ENCODE measurements at places on chromosomes 1 and 21. TPM values are rescaled to one million over a fixed set of nuclear protein-coding genes. Genes with fewer than 3 reads are reported as not detected.

DNA sequence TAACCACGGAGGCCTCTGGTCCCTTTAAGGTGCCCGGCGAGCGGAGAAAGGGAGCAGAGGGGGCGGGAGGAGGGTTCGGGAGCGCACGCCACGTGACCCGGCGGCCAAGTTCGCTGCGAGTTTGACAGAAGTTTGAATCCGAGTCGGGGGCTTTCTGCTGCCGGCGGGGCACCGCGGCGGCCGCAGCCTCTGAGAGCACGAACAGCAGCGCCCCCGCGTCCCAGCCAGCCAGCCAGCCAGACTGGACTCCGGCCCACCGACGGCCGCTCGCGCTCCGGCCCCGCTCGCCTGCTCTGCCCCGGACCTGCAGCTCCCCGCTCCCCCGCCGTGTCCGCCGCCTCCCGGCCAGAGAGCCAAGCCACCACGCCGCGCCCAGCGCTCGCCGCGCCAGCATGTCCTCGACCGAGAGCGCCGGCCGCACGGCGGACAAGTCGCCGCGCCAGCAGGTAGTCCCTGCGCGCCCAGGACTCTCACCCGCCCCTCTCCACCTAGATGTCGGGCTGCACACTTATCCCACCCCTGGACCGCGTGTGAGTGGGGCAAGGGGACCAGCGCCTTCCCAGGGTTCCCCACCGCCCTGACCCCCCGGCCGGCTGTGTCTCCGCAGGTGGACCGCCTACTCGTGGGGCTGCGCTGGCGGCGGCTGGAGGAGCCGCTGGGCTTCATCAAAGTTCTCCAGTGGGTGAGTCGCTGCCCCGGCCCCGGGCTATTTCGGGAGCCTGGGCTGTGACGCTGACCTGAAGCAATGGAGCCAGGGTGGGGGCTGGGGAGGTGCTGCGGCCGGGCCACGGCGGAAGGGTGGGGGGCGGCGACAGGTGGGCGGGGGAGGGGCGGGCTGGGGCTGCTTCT lies at the start of gene SYPL2:
Gene SYPL2 (plus strand): TSS at position 95 of the 849 bp plus-strand sequence. CDS start 298 bp downstream, at position 393.
- DNase-seq: peak; percentile 36

- DNase-seq: peak; percentile 66
Observed at GRCh38 chr1:112722601-112723510, 7.7 kb upstream of the PPM1J start.

The GBP3 gene
- polyA plus RNA-seq: 18.6 TPM

- no peak for DNase-seq
Observed at GRCh38 chr21:36753556-36753955, 54.6 kb downstream of the SIM2 start.

GRCh38 chr1:162193221-162193620 lies 123.7 kb downstream of the NOS1AP start:
- peak; percentile 31 for DNase-seq

GRCh38 chr1:202580619-202581018 lies 129.6 kb downstream of the SYT2 start:
- DNase-seq: no peak

DNA sequence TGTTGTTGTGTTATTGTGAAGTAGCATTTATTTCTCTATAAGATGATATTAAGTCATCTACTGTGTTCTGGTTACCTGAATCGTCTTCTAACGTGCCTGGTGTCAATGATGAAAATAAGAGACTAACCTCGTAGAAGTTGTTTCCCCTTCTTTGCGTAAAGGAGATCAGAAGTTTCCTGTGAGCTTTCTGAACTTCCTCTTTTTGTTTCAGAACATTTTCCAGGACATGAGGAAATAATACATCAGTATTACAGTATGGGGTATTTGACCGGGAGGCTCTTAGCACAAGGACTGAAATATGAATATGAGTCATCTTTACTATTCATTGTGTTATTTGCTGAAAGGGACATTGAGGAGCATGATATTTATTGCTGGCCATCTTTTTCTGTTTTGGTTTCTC lies 1.3 kb downstream of the ST6GALNAC3 start:
- DNase-seq: peak; percentile 59

DNA sequence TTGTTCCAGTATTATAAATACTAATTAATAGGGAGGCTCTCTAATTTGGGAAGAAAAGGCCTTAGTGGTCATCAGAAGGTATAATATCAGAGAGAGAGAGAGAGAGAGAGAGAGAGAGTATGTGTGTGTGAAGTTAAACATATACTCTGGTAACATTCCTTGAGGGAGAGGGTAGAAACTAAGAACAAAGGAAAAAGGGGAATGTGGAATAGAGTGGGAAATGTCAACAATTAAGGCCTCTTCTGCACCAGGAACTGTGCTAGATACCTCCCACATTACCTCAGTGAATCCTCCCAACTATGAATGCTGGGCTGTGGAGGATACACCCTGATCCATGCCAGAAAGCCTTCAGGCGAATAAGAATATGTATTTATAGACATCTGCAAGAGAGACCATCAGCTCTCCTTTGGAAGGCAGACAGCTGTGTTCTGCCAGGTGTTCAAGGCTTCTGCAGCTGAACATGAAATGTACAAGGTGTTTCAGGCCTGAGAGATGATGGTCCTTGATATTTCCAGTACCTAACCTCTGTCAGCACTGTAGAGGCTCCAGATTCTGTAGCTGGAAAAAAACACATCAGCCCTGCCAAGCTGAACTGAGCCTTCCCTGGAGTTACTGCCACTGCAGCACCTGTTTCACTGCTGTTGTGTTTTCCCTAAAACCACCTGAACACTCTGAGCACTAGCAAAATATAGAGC lies 29.1 kb downstream of the TBX15 start:
- DNase-seq: no peak

DNA sequence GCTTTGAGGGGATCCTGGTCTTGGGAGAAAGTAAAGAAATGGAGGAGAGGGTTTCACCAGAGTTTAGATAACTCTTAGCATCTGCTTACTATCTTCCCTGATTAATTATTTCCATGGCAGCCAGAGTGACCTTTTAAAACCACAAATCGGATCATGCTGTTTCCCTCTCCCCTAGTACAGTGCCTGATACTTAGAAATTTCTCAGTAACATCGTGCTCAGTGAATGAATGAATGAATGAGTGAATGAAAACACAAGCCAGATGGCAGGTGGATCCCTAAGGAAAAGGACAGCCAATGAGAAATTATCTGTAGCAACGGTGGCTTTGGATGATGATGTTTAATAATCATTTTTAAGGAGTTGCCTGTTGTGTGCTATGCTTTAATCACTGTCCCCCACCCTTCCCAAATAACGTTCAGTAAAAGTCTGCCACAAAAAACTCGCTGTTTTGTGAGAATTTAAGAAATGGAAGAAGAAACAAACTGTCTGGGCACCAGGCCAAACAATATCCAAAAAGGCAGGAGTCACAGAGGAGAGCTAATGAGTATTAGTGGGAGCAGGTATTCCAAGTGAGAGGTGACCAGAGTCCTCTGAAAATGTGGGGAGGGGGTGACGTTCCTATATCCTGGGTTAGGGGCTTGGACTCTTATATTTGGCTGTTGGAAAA lies 737 bp upstream of the SMAP2 start:
- DNase-seq: no peak

The SPATA1 gene
- polyA plus RNA-seq: 0.71 TPM

GRCh38 chr1:203480525-203481084 lies 5.0 kb downstream of the PRELP start:
- peak; percentile 70 for DNase-seq

DNA sequence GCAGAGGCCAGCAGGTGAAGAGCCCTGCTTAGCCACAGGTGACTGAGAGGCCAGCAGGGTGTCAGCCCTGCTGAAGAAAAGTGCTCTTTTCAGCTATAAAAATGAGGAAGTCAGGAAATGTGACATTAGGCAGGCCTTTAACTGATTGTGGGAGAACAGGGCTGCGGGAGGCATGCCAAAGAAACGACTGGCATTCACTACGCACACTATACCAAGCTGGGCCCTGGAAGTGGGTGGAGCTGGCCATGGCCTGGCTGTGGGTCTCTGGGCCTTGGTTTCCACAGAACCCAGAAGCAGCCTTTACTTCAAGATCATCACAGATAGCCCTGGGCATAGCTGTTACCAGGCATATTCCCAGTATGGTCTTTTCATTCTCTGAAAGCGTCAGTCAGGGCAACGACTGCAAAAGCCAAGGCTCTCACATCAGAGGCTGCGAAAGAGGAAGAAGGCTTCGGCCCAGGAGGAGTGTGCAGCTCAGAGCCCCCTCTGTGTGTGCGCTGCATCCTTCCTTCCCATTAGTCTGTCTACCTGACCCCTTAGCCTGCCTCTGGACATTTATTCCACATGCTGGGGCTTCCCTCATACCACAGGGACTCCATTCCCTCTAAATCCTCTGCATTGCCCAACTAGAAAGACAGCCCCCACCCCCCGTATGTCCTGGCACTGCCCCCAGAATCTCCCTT lies 14.3 kb downstream of the SLC2A1 start:
- no peak for DNase-seq

All from lung (tissue), 17 donors.